ENCODE measurements at places on chromosomes 16 and 17.

DNA sequence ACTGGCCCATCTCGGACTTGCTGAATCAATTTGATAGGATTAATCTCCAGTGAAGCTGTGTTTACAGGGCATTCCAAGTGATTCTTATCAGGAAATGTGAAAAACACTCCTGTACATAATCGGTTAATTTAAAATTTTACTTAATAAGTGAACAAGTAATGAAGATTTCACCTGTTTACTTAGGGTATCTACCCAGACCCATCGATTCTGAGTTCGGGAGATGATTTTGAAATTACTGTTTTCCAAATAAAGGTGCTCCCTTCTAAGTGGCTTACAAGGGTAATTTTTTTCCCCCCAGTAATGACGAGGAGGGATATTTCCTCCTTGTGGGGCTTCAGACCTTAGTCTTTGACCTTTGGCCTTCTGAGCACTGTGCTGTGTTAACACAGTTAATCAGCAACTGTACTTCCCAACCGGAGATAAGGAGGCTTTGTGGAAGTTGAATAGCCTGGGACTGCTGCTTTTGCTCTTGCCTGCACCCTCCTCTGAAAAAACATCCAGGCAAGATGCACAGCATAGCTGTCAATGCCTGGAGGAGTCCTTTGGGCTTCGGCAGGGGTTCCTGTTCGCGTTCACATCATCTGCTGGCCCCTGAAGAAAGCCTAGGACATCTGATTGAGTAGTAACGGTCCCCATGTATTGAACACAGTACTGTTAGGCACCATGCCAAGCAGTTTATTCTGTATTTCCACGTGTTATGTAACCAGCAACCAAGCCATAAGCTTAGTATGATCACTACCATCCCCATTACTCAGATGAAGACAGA is 1.8 kb downstream of the FAHD1 start:
- DNase-seq = no peak

GRCh38 chr16:23074423-23074822 is 74.8 kb downstream of the USP31 start:
- no peak for DNase-seq

DNA sequence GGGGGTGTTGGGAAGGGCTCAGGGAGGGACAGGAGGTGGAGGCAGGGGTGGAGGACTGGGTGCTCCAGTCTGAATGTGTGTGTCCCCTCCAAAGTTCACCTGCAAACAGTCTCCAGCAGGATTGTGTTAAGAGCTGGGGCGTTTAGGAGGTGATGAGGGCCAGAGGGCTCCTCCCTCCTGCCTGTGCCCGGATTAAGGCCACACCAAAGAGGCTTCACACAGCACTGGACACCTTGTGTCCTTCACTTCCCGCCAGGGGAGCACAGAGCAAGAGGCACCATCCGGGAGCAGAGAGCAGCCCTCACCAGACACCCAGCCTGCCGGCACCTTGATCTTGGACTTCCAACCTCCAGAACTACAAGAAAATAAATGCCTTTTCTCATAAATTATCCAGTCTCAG is 30.2 kb upstream of the ENPP7 start:
- DNase-seq = no peak

GRCh38 chr17:58493506-58493905 is 5.3 kb upstream of the HSF5 start:
- DNase-seq = no peak

DNA sequence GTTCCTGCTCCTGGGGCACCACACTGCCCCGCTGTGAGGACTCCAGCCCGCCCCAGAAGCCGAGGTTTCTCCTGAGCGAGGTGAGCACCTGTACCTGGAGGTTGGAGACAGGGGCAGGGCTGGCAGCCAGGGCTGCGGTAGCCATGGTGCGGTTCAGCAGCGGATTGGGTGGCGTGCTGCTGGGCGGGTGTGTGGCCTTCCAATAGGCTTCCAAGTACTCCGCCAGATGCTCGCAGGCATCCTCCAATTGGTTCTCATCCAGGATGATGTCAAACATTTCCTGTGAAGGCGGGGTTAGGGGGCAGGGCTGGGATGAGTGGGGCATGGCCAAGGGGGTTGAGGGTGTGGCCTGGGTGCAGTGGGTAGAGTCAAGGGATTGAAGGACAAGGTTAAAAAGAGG is 11.3 kb upstream of the ARL5C start:
- no peak for DNase-seq

- no peak for DNase-seq
Observed at GRCh38 chr17:62085511-62086408, 20.7 kb upstream of the MED13 start.

DNA sequence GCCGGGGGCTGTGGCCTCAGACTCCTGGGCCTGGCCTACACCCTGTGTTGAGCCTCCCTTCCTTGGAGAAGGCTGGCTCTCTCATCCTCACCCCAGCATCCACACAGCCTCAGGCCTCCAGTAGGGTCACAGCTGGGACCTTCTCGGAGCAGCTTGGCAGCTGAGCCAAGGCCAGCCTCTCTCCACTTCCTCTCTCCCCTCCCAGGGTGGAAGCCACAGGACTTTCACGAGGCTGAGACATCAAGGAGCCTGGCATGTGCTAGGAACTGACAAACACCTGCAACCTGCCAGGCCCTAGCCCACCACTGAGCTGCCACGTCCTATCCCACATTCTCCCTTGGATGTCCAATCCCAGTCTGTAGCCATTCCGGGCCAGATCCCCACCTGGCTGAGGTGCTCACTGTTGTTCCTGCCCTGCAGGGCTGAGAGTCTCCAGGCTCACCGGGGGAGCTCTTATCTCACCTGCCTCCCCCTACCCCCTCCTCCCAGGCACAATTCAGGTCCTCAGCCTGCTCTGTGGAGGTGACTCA is 3.1 kb downstream of the MMP15 start:
- DNase-seq = no peak

DNA sequence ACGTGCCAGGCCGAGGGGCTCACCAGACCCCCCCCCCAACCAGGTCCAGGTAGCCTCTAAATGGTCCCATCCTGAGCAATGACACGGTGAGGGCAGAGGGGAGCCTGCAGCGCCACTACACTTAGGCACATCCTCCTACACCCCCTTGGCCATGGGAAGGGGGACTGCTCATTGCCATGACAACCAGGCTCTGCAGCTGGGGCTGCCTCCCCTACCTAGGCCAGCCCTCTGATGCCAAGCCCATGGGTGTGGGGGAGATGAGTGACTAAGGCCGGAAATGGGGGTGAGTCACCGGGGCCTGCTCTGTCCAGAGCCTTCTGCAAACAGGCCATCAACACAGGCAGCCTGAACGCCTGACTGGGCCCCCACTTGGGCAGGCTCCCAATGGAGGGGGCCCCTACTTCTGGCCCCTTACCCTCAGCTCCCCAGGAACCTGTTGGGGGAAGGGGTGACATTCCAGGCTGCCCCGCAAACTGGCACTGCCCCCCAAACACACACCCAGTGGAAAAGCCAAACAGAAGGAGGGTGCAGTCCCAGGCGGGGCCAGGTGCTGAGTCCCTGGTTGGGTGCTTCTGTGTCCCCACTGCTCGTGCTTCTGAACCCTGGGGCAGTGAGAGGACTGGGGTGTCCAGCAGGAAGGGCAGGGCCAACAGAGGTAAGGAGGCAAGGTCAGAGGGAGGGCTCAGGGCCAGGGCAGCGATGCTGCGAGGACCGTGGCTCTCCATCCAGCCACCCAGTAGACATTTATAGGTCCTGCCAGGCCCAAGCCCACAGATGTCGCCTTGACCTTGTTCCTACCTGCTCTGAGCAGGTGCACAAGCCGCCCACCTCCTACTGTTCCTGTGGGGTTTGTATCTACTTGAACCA is 8.2 kb downstream of the PLCD3 start:
- no peak for DNase-seq

DNA sequence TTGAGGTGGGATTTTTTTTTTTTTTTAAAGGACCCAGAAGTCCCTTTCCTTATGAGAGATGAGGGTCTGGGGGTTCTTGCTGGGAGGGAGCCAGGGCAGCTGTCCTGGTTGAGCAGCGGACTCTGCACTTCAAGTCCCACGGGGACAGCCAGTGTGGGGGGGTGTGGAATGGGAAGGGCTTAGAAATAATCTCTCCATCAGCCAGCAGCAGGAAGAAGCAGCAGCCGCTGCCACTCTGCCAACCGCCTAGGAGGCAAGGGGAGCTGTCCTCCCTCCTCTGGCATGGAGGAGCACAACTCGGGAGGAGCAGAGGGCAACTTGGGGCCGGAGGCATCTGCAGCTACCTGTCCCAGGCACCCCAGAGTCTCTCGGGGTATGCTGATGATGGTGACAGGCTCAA is at the start of gene KCNG4:
TSS of gene KCNG4 (minus strand) at position 104 of the 400 bp plus-strand sequence. CDS start 2,527 bp downstream, outside the sequence.
- DNase-seq = no peak

DNA sequence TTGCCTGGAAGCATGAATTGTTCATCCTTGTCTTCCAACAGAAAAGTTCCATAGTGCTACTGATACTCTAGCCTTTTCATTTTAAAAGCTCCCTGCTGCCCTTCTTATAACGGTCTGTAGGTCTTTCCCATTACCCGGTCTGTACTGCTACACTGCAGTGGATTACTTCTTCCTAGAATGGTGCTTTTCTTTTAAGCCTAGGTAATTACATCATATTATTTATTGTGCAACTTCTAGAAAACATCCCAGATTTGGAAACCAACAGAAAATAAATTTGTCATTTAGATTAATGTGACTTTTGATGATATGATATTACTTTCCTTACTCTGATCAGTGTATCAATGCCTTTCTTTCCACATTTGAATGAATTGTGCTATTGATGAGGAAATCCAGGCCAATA is 199.4 kb downstream of the TANC2 start:
- DNase-seq = no peak

GRCh38 chr16:31377210-31377903 is 15.8 kb upstream of the ITGAD start:
- no peak for DNase-seq

- DNase-seq = no peak
Observed at GRCh38 chr17:4272972-4273368, 9.2 kb upstream of the ANKFY1 start.

DNA sequence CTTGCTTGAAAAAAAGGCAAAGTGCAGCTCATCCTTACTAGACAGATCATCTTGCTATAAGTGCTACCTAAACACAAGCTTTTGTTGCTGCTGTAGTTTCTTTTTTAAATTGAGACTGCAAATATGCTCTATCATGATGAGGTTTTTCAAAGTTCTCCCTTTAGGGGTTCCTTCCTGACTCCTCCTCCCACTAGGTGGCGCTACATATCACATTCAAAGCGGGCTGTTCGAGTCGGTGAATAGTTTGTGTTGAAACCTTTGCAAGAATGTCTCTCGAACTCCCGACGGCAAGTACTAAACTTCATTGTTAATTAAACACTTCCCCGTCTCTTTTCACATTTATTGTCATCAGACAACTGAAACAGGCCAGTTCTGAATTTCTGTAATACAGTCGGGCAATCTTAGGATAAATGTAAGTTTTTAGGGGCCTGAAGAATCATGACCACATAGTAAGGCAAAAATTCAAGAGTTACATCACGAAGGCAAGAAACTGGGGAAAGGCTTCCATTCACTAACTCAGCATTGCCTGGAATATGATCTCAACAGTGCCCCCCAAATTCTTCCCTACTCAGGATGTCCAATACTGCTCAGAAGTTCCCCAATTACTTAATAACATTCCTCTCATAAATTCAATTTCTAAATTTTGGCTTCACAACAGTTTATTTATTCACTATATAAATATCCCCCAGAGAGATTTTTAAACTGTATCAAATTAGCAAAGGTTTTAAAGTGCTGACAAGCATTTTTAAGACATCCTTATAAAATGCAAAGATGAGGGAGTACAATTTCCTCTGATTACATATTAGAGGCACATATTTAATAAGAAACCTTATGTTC is 6.7 kb downstream of the HS3ST3A1 start:
- peak; percentile 70 for DNase-seq

GRCh38 chr16:30535106-30535776 is 583 bp upstream of the ZNF747 start:
- DNase-seq = no peak

DNA sequence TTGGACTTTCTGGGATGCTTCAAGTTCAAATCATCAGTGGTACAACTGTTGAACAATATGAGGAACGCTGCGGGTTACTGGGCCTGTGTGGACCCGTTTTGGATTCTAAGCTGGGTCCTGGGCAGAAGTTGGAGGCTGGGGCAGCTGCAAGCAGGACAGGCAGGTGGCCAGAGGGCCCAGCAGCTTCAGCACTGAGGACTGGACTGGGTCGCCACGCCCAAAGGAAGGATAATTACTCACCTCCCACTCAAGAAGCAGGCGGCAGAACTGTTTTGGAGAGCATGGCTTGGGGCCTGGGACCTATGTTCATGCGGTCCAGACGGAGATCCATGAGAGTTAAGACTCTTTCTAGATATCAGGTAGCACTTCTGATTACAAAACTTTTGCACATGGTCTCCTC is 1.5 kb upstream of the ZNHIT3 start:
- DNase-seq = no peak

DNA sequence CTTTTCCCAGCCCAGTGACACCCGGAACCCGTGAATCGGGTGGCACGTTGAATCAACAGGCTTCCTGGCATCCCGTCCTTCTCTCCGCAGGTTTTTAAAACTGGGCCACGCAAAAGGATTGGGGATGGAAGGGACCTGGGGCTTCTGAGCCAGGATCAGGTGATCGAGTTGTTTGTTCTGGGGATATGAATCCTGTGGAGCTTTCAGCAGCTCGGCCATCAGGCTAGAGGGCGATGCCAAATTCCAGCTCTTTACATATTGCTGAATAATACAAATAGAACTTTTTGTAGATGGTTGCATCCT is 473 bp downstream of the SUPT6H start:
- DNase-seq = no peak

GRCh38 chr17:75153780-75154194 is 525 bp downstream of the JPT1 start:
- no peak for DNase-seq

DNA sequence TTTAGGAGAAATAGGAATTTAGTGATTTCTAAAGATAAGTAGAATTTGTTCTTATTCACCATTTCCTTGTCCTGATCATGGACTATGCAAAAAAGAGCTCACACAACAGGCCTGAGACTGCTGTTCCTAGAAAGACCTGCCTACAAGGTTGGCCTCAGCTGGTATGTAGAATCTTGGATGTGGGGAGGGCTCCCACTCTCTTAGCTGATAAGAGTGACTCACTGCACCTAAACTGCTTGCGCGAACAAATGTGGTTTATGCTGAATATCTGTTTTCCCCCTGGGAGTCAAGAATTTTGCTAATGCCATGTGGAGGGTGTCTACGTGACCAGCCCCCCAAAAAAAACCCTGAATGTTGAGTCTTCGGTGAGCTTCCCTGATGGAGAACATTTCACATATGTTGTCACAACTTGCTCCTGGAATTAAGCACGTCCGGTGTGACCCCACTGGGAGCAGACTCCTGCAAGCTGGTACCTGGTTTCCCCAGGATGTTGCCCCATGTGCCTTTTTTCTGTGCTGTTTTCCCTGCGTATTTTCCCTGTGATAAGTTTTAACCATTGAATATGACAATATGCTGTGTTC is 68.8 kb upstream of the HSBP1 start:
- DNase-seq = no peak

GRCh38 chr17:37614391-37614790 is 5.2 kb upstream of the SYNRG start:
- DNase-seq = no peak

DNA sequence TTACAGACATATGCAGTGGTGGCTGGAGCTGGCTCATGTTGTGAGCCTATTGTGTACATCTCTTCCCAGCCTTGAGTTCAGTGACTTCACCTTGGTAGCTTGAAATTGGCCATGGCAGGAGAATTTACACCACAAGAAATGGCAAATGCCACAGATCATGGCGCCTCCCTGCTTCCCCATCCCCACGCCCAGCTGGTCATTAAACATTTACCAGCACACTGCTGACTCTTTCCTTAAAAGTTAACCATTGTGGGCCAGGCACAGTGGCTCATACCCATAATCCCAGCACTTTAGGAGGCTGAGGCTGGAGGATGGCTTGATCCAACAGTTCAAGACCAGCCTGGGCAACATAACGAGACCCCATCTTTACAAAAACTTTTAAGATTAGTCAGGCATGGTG is 22.6 kb upstream of the ITGB4 start:
- no peak for DNase-seq

Data from putamen (tissue), 1 donor.